ENCODE measurements at places on chromosomes 4 and X. TPM values are rescaled to one million over a fixed set of nuclear protein-coding genes. Genes with fewer than 3 reads are reported as not detected.

DNA sequence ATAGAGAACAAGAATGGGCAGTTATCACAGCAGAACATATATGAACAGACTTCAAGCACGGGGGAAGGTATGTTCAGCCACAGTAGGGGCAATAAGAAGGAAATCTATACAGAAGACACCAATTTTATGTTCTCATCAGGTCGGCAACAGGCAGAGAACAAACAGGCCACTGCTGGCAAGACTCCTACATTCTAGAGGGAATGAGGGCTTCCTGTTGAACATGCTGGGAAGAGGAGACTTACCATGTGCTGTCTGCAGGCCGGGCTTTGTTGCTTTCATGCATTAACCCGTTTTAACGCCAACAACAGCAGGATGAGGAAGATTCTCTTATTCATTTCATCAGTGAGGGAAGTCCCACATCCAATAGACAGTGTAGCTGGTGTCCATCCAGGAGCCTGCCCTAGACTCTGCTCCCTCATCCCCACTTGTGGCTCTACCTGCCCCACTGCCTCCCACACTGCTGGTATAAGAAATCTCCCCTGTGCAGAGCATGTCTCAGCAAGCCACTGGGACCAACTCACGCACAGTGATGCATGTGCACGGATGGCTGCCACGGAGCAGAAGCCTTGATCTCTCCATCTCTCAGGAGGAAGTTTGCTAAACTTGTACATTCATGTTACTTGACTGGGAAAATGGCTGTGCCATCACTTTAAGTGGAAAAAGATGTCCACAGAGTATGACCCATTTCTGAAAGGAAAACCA, 84.5 kb downstream of the ACOX3 start:
- DNase-seq: peak; percentile 26

GRCh38 chr4:166324321-166324720, 451.3 kb downstream of the TLL1 start:
- DNase-seq: no peak

DNA sequence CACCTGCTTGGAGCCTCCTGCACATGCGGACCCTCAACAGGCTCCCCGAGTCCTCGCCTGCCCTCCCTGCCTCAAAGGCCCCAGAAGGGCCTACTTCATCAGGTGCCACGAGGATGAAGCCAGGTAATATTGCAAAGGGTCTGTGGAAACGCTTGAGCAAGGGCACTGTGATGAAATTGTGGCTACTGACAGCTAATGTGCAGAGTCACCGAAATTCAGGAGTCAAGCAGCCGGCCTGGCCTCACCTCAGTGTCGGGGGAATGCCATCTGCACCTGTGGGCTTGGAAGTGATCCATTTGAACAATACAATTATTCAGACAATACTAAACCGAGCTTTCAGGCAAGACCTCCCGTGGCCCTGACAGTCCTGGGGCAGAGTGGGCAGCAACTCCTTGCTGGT, 3.1 kb upstream of the FGFR3 start:
- DNase-seq: no peak

- DNase-seq: no peak
Observed at GRCh38 chr4:60847614-60848013, 352.5 kb upstream of the ADGRL3 start.

- peak; percentile 42 for DNase-seq
Observed at GRCh38 chr4:40607221-40607620, 22.4 kb downstream of the RBM47 start.

Gene CLDN22
- total RNA-seq: not detected

- DNase-seq: peak; percentile 15
Observed at GRCh38 chr4:136742333-136742732, 790.0 kb downstream of the PCDH18 start.

- DNase-seq: peak; percentile 49
Observed at GRCh38 chrX:155094468-155095061, 23.3 kb downstream of the BRCC3 start.

GRCh38 chrX:39320165-39320564, 518.9 kb downstream of the MID1IP1 start:
- no peak for DNase-seq

- DNase-seq: peak; percentile 15
Observed at GRCh38 chrX:65642914-65643491, 24.5 kb upstream of the MSN start.

DNA sequence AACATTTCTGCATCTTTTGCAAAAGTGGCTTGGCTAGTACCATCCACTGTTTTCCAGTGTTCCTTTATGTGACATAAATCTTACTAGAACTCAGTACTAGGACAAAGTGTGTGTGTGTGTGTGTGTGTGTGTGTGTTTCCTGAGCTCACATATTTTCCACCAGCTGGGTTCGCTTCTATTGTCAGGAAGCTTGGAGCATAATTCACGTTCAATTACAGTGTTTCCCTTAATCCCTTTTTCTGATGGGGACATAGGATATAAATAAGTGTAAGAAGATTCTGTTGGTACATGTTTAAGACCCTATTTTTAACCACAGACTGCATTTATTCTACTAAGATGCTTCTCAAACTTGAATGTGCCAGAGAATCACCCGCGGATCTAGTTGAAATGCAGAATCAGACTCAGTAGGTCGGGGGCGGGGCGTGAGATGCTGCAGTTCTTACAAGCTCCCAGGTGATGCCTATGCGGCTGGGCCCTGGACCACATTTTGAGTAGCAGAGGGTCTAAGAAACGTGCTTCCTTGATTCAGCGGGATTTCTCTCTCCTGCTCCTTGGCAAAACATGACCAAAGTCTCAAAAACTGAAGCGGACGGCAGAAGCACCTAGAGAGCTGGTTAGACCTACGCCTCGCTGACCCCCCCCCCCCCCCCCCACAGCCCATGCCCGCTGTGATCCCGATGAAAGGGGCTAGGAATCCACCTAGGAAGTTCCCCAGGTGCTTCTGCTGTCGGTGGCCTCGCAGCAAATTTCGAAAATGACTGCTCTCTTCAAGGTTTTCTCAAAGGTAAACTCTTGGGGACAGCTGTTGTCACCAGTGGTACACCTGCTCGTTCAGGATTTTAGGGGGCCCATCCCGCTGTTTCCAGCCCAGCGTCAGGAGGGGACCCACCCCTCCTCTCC, 797 bp downstream of the CD99L2 start:
- DNase-seq: peak; percentile 43

- peak; percentile 15 for DNase-seq
Observed at GRCh38 chrX:31656013-31656412, 584.2 kb upstream of the FTHL17 start.

- peak; percentile 70 for DNase-seq
Observed at GRCh38 chr4:145679991-145680455, at the start of gene C4orf51. Gene C4orf51, plus strand, starts transcription at chr4:145680146. Its CDS starts 58 bp downstream, at chr4:145680204.

DNA sequence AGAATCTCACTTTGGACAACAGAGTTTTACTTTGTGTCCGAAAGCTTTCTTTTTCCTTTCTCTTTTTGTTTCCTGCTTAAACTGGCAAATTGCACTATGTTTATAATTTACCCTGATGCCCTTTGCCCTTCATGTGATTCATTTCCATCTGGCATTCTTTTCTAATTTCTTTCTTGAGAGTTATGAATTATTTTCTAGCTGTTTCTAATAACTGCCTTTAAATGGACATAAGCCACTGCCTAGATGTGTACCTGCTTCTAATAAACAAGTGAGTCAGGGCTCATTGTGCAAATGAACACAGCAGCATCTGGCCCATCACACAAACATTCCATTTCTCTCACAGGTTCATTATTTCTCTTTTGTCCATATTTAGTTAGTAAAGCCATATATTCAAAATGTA, 242.3 kb upstream of the GPRIN3 start:
- peak; percentile 30 for DNase-seq

DNA sequence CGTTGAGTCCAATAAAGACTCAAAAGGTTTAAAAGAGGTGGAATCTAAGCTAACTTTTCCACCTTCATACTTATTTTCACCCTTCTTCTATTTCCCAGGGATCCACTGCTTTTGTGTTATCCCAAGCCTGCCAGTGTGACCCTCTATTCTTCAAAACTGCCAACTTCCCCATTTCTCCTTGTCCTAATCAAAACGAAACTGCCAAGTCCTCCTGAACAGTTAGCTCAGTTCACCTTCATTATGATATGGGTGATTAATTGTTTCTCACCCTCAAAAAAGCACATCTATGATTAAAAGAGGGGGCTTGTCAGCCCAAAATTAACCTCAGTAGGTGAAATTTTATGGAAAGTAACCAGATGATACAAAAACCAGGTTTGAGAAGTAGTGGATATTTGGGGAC, 108.4 kb downstream of the GUCY2F start:
- no peak for DNase-seq

GRCh38 chr4:185145572-185145971, 2.5 kb downstream of the SLC25A4 start:
- no peak for DNase-seq

DNA sequence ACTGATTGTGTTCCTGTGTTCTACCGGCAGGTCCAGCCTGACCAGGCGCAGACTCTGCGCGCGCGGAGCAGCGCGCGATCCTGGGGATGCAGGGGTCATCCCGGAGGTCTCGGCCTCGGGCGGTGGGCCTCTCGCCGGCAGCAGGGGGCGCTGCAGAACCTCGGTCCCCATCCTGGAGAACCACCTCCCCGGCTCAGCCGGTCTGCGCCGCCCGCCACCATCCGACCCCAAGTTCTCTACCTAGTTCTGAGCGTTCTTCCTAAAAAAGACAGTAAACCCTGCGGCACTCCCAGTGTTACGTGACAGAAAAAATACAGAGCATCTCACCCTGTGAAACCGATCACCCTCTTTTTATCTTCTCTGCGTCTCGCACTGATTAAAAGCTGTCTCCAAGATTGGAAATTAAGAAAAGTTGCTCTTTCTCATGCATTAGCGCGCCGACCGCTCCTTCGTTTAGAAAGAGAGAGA, 1.6 kb downstream of the TRPC3 start:
- DNase-seq: peak; percentile 65

Gene KCNIP4
- not detected for total RNA-seq

DNA sequence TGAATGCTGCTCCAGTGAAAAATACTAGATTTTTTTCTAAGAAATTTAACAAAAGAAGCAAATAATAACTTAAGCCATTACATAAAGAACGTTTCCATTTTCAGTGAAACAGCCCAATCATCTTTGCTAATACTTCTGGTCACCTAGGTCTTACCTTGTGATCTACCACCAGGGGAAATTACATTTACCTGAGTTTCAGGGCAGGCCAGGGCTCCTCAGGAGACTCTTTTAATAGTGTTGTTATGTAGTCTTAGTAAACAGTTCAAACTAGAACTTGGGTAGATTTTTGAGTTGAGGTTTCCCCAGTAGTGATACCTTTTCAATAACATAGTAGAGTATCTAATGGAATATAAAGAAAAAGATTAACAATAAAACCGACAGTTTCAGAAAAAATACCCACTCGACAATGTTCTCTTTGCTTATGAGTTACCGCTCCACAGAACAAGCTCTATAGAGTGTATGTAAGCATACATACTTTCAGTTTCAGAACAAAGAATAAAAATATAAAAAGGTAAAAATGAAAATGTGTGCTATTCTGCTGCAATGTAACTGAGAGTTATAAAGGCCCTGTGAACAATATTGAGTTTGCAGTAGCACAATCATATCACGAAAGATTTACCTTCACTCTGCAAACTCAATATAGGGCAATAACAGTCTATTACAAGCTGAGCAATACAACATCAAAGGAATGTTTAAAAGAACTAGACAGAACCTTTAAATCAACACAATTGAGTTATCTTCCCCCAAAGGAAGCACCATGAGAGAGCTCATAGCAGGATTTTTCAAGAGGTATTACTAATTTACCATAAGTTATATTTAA, 165.8 kb downstream of the ATOH1 start:
- no peak for DNase-seq

GRCh38 chr4:65805936-65806335, 135.6 kb upstream of the EPHA5 start:
- DNase-seq: no peak

GRCh38 chrX:136046295-136047015, 61.2 kb downstream of the SLC9A6 start:
- no peak for DNase-seq

DNA sequence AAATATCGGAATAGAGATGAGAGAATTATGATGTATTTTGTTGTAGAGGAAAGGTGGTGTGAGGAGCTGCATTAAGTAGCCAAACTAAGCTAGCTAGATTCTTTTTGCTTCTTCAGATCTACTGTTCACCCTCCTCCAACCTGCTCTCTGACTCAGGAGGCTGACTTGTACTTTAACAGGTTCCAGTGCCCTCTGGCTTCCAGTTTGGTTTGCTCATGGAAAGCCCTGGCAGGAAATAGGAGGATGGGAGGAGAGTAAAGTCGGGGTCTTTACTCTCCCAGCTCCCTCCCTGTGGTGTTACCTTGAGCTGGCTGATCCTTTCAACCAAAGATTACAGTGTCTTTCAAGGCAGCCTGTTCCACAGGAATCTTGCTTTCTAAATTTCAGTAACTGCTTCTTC, 277.0 kb upstream of the EDA2R start:
- DNase-seq: no peak

- DNase-seq: no peak
Observed at GRCh38 chr4:74018771-74019170, 19.7 kb downstream of the CXCL3 start.

DNA sequence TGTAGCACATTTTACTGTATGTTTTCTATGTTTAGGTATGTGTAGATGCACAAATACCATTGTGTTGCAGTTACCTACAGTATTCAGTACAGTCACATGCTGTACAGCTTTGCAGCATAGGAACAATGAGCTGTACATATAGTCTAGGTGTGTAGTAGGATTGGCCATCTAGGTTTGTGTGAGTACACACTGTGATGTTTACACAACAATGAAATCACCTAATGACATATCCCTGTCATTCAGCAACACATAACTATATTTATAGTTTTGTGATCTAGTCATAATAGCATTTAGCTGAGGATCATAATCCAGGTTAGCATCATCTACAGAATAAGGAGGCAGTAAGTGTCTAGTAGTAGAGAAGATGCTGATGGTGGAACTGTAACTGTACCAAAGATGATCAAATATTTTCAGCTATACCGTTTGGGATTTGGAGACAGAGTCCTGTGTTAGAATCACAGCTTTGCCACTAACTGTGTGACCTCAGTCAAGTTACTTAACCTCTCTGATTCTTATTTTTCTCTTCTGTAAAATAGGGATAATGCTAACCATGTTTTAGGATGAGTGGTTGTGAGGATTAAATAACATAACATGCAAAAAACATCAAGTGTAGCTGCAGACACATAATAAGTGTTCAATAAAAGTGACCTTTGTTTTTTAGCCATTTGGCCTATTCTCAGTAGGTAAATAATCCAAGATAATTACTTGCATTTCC, 73.3 kb downstream of the LIMCH1 start:
- no peak for DNase-seq

GRCh38 chrX:131728295-131729145, 184.6 kb downstream of the OR13H1 start:
- no peak for DNase-seq
